ENCODE measurements at places on chromosomes 7 and 10. TPM values are rescaled to one million over a fixed set of nuclear protein-coding genes. Genes with fewer than 3 reads are reported as not detected.

DNA sequence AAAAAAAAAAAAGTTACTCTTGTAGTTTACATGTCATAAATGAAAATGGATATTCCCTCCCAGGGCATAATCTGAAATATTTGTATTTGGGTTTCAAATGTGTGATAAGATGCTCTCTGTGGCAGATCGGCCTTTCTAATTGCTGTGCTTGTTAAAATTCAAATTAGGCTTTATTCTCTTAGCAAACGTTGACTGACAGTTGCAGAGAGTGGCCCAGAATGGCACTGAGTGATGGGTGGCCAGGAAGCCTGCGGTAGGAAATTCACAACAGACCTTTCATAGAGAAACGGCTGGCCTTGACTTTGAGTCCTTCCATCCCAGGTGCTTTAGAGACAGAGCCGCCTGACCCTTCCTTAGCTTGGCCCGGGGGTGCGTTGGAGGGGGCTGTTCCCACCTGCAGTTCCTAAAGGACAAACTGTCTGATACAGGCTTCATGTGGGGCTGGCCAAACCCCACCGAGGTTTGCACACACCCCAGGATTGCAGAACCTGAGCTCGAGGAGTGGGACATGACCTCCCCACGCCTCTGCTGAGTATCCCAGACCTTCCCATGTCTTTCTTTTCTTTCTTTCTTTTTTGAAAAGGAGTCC, 152.7 kb downstream of the CUX1 start:
- no peak for DNase-seq
- H3K27ac ChIP-seq, result no peak overlapping the region
- H3K4me3 ChIP-seq, result no peak overlapping the region
- H3K4me1 ChIP-seq, result peaks cover 2% of the 10 kb centered on the region
- no peaks in the 10 kb centered on the region for H3K27me3 ChIP-seq

GRCh38 chr7:32887395-32887794, 4.2 kb downstream of the KBTBD2 start:
- no peak overlapping the region for H3K4me3 ChIP-seq
- no peak for DNase-seq
- no peaks in the 10 kb centered on the region for H3K36me3 ChIP-seq
- peaks cover 9% of the 10 kb centered on the region for H3K4me1 ChIP-seq

DNA sequence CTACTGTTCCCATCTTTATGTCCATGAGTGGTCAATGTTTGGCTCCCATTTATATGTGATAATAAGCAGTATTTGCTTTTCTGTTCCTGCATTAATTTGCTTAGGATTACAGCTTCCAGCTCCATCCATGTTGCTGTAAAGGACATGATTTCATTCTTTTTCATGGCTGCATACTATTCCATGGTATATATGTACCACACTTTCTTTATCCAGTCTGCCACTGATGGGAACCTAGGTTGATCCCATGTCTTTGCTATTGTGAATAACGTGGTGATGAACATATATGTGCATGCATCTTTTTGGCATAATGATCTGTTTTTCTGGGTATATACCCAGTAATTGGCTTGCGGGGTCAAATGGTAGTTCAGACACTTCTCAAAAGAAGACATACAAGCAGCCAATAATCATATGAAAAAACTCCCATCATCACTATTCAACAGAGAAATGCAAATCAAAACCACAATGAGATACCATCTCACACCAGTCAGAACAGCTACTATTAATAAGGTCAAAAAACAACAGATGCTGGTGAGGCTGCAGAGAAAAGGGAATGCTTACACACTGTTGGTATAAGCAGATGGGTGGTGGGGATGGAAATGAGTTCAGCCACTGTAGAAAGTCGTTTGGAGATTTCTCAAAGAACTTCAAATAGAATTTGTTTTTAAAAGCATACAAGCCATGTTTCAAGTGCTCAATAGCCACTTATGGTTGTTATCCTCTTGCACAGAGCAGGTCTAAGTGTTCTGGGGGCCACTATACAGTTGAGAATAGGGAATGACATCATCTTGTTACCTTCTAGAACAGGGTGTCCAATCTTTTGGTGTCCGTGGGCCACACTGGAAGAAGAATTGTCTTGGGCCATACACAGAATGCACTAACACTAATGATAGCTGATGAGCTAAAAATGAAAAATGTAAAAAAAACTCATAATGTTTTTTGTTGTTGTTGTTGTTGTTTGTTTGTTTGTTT, 23.2 kb upstream of the SDK1 start:
- no peak overlapping the region for H3K27ac ChIP-seq
- no peak for DNase-seq
- H3K4me1 ChIP-seq, result no peaks in the 10 kb centered on the region

GRCh38 chr7:51324206-51324898, 7.7 kb upstream of the COBL start:
- no peaks in the 10 kb centered on the region for H3K4me1 ChIP-seq
- no peaks in the 10 kb centered on the region for H3K27me3 ChIP-seq
- no peak overlapping the region for H3K27ac ChIP-seq
- no peaks in the 10 kb centered on the region for H3K36me3 ChIP-seq

DNA sequence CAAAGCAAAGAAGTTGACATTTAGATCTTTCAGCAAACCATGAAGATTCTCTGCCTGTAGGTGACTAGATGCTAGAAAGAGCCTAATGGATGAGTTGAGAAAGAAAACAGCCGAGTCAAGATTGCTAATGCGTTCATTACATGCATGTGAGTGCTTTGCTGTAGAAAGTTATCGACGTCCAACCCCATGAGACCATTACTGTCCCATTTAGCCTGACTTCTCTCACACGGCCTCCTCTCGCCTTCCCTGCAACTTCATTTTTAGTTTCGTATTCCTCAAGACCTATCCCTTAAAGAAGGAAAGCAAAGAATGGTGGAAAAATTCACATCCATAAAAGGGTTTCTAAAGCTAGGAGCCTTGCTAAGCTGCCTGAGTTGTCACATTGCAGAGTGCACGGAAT, 113.7 kb upstream of the DPP6 start:
- H3K27ac ChIP-seq, result no peak overlapping the region
- no peaks in the 10 kb centered on the region for H3K27me3 ChIP-seq
- H3K4me1 ChIP-seq, result no peaks in the 10 kb centered on the region
- no peaks in the 10 kb centered on the region for H3K36me3 ChIP-seq

DNA sequence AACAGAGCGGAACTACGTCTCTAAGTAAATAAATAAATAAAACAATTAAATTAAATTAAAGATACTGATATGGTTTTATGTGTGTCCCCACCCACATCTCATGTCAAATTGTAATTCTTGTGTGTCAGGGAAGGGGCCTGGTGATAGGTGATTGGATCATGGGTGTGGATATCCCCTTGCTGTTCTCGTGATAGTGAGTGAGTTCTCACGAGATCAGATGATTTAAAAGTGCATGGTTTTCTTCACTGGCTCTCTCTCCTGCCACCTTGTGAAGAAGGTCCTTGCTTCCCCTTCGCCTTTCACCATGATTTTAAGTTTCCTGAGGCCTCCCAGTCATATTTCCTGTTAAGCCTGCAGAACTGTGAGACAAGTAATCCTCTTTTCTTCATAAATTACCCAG, 29.0 kb upstream of the OGDHL start:
- no peak for DNase-seq
- no peaks in the 10 kb centered on the region for H3K27me3 ChIP-seq
- H3K27ac ChIP-seq, result no peak overlapping the region
- H3K4me1 ChIP-seq, result no peaks in the 10 kb centered on the region
- no peak overlapping the region for H3K4me3 ChIP-seq

GRCh38 chr7:46047581-46047980, 126.5 kb upstream of the IGFBP3 start:
- no peaks in the 10 kb centered on the region for H3K4me1 ChIP-seq
- DNase-seq, result no peak
- H3K36me3 ChIP-seq, result no peaks in the 10 kb centered on the region
- H3K27me3 ChIP-seq, result no peaks in the 10 kb centered on the region

- no peaks in the 10 kb centered on the region for H3K36me3 ChIP-seq
- H3K27ac ChIP-seq, result no peak overlapping the region
- peaks cover 7% of the 10 kb centered on the region for H3K4me1 ChIP-seq
- H3K4me3 ChIP-seq, result no peak overlapping the region
Observed at GRCh38 chr7:132501956-132502355, 74.3 kb downstream of the PLXNA4 start.

DNA sequence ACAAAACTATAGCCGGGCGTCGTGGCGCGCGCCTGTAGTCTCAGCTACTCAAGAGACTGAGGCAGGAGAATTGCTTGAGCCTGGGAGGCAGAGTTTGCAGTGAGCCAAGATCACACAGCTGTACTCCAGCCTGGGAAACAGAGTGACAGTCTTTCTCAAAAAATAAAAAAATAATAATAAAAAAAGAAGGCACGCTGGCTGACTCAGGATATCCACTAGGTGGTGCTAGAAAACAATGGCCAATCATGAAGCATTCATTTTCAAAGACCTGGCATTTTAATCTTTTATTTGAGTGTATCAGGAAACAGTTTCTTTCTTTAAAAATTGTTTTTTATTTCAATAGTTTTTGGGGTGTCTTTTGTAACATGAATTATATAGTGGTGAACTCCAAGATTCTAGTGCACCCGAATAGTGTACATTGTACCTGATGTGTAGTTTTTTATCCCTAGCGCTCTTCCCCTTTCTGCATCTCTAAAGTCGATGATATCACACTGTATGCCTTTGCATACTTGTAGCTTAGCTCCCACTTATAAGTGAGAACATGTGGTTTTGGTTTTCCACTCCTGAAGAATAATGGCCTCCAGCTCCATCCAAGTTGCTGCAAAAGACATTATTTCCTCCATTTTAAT, 88.6 kb downstream of the LYZL1 start:
- H3K36me3 ChIP-seq, result no peaks in the 10 kb centered on the region
- DNase-seq, result no peak
- no peaks in the 10 kb centered on the region for H3K27me3 ChIP-seq
- H3K4me1 ChIP-seq, result no peaks in the 10 kb centered on the region
- no peak overlapping the region for H3K27ac ChIP-seq
- H3K4me3 ChIP-seq, result no peak overlapping the region

DNA sequence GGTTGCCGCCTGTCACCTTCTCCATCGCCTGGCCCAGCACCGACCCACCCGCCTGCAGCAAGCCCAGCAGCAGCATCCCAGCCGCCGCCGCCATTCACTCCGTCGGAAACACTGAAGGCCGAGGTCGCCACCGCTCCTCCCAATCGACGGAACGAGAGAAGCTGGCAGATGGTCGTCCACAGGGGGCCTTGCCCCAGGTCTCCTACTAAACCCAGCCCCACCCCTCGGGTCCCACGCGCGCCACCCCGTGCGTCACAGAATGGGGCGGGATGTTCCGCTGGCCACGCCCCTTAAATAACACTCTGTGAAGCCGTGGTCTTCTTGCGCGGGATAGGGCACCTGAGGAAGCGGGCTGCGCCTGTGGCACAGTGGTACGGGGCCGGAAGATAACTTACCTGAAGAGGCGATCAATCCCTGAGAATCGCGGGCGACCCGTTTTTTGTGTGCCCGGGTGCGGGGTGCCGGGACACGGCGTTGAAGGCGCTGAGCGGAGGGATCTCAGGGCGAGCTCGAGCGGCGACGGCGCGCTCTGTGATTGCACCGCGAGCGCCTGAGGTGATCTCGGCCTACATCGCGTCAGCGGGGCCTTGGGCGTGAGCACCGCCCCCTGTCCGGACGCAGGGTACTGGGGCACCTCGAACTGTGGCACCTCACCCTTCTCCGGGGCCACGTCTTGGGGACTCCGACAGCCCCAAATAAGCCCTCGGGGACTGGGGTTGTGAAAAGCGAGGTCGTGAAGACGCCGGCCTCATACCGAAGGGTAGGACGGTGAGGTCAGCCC, at the start of gene CYP51A1:
TSS of gene CYP51A1 (minus strand) at position 207 of the 781 bp plus-strand sequence. CDS start at position 94, 113 bp downstream.
- H3K4me1 ChIP-seq, result no peaks in the 10 kb centered on the region
- no peaks in the 10 kb centered on the region for H3K36me3 ChIP-seq
- DNase-seq, result peak; percentile 95

DNA sequence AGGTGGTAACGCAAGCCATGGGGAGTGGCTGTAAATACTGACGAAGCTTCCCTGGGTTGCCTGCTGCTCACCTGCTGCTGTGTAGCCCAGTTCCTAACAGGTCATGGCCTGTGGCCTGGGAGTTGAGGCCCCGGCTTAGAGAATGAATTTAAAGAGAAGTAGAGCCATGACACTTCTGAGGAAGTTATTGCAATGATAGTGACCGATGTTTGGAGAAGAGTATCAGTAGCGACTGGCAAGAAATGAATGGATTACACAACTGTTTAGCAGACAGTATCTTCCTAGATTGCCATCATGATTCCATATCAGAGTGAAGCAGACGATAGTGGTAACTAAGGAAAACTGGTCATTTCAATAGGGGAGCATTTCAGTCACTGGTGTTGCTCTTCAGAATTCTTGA, 249.6 kb downstream of the PLXDC2 start:
- H3K27ac ChIP-seq, result no peak overlapping the region
- no peaks in the 10 kb centered on the region for H3K4me1 ChIP-seq
- H3K4me3 ChIP-seq, result no peak overlapping the region
- H3K36me3 ChIP-seq, result no peaks in the 10 kb centered on the region

Gene LYZL2
- polyA plus RNA-seq, result not detected

Gene PNLIPRP1
- polyA plus RNA-seq, result not detected

Gene UCMA
- not detected for polyA plus RNA-seq

Gene CALCR
- polyA plus RNA-seq, result 0.25 TPM

Gene COL28A1
- polyA plus RNA-seq, result 4.2 TPM

Measured in ovary (tissue), 10 donors.